ENCODE measurements at places on chromosomes 4 and X. TPM values are rescaled to one million over a fixed set of nuclear protein-coding genes. Genes with fewer than 3 reads are reported as not detected.

Gene GSTCD
- 5.8 TPM for total RNA-seq

Gene USP17L15
- not detected for total RNA-seq

Gene REELD1
- total RNA-seq = not detected

Gene RBM10
- total RNA-seq = 28.0 TPM

Gene LRCH2
- total RNA-seq = 31.9 TPM

Gene MAGEA1
- total RNA-seq = not detected

GRCh38 chr4:23828020-23828715 is 61.7 kb downstream of the PPARGC1A start:
- no peak for DNase-seq

DNA sequence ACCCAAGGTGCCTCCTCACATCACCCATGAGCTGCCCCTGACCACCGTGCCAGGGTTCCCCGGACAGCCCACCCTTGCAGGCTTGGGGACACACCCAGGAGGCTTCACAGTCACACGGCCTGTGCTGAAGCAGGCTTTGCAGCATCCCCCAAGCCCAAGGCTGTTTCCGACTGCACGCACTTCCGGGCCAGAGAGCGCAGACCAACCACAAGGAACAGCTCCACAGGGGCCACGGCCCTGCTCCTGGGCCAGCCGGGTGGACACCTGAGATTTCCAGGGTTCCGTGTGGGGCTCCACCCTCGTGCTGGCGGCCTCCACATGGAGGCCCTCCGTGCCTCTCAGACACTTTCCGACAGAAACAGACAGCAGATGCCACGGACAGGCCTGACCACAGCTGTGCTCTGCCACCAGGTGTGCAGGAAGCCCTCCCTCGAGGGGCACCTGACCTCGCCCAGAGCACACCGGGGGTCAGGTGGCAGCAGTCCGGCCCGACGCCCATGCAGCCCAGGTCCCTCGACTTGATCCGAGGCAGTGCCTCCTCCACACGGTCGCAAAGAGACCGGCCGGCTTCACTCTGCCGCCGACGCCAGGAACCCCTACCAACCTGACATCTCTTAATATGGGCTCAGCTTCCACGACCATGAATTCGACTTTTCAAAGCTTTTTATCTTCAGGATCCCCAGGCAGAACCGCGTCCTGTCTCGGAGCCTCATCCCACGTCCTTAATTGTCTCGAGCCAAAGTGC is 8.0 kb downstream of the CTBP1 start:
- peak; percentile 49 for DNase-seq

DNA sequence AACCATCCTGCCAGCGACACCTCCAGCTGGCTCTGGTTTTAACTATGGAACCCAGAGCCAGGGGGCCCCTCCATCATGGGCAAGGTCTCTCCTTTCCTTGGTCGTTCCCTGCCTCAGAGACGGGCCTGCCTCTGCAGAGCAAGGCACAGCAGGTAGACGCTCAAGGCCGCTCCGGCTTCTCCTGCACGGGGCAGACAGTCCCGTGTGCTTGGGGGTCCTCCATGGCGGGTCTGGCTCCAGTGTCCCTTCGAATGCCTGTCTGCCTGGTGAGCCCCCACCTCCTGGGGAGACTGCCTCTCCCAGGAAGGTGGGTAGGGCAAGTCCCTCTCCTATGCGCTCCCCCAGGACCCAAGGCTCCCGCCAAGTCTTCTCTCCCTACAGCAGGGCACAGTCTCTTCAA is 71.5 kb downstream of the ACOX3 start:
- DNase-seq = no peak

DNA sequence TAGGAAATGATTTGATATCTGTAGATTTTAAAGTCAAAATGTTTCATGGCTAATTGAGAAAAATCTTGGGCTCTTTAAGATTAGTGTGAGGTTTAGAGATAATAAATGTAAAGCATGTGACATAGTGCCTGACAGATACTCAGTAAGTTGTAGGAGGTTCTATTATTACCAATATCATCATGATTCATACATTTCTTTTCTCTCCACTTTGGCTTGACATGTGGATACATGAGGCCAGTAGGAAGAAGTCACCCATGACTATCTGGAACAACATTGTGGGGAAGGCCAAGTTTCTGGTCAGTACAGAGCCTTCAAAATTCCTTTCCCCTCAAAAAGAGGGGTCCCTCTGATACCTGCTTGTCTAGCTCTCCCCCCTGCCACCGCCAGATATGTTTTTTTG is 91.2 kb upstream of the SORBS2 start:
- no peak for DNase-seq

DNA sequence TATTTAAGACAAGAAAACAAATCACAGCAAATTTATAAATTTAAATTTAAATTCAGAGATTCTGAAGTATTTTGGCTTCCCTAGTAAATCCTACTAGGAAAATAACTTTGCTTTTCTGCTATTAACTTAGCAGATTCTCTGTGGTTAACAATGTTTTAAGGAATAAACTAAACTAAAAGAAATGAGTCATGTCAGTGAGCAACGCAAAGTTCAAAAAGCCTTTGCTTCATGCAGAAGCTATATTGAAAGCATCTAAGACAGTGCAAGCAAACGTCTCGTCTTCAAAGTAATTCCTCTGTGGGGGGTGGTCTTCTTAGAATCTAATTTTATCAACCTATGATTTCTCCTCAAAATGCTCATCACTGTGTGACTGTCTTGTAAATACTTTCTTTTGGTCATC is 30.1 kb downstream of the GABRB1 start:
- no peak for DNase-seq

- no peak for DNase-seq
Measured at GRCh38 chr4:113732967-113733527, 28.5 kb downstream of the CAMK2D start.

DNA sequence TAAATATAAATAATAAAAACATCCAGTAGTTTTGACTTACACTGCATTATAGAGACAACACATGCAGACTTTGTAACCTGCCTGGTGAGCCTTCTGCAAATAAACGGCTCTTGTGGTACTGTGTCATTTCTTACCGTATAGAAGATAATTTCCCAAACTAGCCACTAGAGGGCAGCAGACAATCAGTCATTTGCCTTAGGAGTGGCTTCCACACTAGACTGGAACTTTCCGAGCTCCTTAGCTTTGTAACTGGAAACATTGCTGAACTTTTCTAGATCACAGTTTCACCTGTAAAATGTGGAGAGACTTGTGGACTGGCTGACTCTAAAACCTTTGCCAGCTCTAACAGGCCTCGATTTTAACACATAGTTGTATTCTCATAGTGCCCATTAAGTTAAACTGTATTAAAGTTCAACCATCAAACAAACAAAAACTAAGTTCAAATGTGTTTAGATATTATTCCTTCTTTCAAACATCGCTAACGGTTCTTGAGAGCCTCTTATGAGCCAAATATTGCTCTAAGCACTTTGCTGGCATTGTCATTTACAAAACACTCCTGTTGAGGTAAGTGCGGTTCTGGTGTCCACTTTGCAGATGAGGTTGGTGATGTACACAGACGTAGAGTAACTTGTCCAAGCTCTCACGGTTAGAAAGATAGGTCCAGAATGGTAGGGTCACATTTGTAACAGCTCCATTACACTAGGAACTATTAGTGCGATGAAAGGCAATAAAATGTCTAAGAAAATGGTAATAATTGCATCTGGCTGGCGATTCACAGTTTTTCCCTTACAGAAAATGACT is 345.5 kb downstream of the ANK2 start:
- DNase-seq = peak; percentile 66

DNA sequence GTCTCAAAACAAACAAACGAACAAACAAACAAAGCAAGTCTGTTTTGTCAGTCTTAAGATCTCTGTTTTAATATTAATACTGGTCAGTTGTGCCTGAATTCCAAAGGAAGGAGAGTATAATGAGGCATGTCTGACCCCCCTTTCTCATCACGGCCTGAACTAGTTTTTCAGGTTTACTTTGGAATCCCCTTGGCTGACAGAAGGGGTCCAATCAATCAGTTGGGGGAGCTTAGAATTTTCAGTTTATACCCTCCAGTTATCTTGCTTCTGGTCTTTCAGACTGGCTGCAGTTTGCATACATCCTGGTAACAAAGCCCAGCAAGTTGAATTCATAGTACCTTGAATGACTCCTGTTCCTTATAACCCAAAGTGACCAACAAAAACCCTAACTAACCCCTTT is 41.1 kb downstream of the TBC1D9 start:
- DNase-seq = no peak

DNA sequence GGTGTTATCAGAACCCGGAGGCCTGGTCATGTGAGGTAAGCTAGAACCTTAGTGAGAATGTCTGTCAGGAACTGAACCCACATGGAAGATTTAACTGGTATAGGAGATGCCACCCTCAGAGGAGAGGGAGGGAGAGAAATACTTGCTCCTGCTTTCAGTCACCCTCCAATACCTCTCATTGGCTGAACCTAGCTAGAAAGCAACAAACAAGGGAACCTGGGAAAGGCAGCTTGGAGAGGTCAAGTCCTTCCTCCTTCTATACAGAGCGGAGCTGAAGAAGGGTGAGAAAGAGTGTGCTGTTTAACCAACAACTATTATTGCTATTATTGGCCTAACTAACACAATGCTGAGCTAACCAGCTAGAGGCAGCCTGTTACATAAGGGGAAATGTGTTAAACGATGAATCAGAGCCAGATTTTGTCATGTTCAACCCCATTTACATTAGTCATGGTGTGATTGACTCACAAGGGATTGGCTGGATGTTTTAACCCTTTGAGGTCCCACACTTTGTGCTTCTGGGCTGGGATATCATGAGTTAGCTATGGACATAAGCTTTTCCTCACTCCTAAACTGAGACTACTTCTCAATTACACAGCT is 96.5 kb upstream of the ESX1 start:
- DNase-seq = no peak

DNA sequence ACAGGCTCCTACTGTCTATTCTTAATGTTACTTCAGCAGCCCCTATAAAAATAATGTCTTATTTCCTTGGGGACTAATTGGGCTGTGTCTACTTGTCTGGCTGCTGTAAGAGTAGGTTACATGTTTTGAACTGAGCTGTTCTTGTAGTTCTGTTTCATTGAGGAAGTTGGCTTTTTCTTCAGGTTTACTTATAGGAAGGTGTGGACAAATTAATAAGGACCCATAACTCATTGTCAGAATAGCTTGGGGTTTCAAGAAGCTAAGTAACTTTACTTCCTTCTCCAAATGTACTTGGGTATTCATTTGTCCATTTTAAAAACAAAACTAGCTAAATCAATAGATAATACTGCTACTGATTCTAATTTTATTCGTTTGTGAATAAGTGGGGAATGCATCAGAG is 487.2 kb downstream of the FAT4 start:
- no peak for DNase-seq

GRCh38 chr4:138299881-138300280 is 57.7 kb upstream of the SLC7A11 start:
- DNase-seq = no peak

GRCh38 chrX:37906357-37906756 is 59.0 kb upstream of the DYNLT3 start:
- DNase-seq = no peak

DNA sequence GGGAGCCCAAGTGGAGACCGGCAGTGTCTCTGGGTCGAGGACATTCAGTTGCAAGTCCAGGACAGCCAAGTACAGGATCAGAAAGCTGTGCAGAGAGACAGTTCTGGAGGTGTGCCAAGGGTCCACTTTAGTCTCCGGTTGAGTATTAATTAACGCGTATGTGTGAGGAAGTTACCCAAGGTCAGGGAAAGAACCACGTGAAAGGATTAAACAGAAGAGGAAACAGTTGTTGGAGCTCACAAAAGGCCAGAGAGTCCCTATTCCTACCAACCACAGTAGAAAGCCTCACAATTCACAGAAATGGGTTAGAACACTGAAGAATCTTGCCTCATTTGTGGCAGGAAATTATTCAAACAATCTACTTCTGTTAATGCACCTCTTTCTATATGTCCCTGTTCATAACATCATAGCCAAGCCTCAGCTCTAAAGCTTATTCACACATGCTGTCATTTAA is 17.9 kb upstream of the NSUN7 start:
- peak; percentile 72 for DNase-seq

DNA sequence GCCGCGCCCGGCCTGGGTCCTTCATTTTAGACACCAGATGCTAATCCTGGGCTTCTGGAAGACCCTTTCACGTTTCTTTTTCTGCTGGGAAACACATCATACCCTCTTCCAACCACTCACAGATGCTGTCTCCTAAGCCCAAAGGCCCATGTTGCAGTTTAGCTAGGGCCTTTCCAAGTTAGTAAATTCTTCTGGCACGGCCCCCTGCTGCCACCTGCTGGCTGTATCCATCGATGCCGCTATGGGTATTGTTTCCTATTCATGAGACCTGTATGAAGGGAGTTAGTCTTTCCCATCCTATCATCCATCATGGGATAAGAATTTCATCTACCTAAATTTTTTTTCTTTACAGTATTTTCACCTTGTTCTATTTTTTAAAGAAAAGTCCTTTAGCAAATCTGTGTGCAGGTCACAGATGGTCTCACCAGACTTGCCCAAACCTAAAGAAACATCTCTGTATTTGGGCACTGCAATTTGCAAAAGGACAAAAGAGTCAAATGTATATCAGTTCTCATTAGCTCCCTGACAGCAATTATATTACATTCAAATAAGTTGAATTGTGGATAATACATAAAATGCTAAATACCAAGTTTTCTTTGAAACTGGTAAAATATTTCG is 37.8 kb upstream of the SLC9A7 start:
- DNase-seq = peak; percentile 76

GRCh38 chr4:96448315-96448872 is 608.5 kb downstream of the PDHA2 start:
- no peak for DNase-seq

GRCh38 chrX:17527135-17527701 is 152.2 kb downstream of the NHS start:
- DNase-seq = no peak

GRCh38 chr4:40557736-40558135 is 71.9 kb downstream of the RBM47 start:
- no peak for DNase-seq

GRCh38 chrX:38221391-38221929 is 789 bp upstream of the SRPX start:
- no peak for DNase-seq

GRCh38 chrX:104126856-104127255 is 14.5 kb downstream of the ZCCHC18 start:
- DNase-seq = no peak

- no peak for DNase-seq
Measured at GRCh38 chr4:8106451-8107025, 52.1 kb downstream of the ABLIM2 start.

- no peak for DNase-seq
Measured at GRCh38 chrX:21657318-21658151, 595 bp downstream of the KLHL34 start.

DNA sequence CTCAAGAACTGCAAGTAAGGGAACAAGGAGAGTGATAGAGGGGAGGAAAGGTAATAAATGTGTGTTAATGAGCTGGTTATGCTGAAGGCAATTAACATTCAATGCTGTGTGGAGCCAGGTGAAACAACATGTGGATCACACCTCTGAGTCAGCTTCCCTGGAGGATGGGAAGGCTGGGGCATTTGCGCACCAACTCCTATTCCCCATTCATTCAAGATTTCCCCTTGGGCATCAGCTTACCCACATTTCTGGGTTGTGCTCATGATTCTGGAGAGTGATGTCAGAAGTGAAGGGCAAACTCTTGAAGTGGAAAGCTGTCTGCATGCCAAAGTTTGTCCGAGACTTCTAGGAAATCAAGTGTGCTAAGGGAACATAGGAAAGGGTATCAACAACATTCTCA is 461.4 kb downstream of the MID1IP1 start:
- DNase-seq = no peak
